ENCODE measurements at places on chromosomes 13 and 19.
A peak's percentile ranks its signal among the peaks of the same experiment; 100 is the strongest.

DNA sequence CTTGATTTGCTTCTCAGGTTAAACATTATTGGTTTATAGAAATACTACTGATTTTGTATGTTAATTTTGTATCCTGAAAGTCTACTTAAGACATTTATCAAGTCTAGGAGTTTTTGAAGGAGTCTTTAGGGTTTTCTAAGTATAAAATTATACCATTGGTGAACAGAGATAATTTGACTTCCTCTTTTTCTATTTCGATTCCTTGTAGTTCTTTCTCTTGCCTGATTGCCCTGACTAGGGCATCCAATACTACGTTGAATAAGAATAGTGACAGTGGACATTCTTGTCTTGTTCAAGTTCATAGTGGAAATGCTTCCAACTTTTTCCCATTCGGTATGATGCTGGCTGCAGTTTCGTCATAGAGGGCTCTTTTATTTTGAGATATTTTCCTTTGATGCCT is 807.5 kb upstream of the SLC10A2 start:
- DNase-seq = no peak

DNA sequence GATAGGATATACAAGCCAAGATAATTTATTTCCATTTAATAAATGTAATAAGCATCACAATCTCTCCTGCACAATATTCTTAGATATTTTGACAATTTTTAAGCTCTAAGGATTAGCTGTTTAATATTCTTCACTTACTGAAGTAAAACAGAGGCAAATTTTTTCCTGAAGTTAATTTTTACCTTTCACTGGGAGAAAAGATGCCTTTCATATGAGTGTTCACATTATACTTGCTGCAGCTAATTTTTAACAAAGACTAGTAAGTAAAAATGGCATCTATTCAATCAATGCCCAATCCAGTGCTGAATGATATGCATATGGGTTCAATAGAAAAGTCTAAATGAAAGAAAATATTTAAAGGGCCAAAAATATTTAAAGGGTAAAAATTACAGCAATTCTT is 377.2 kb upstream of the GPC6 start:
- DNase-seq = no peak

GRCh38 chr13:42706286-42706685 is 75.1 kb upstream of the FAM216B start:
- no peak for DNase-seq

- DNase-seq = no peak
These were observed 783.4 kb upstream of the ARGLU1 start for GRCh38 chr13:107351305-107351704.

DNA sequence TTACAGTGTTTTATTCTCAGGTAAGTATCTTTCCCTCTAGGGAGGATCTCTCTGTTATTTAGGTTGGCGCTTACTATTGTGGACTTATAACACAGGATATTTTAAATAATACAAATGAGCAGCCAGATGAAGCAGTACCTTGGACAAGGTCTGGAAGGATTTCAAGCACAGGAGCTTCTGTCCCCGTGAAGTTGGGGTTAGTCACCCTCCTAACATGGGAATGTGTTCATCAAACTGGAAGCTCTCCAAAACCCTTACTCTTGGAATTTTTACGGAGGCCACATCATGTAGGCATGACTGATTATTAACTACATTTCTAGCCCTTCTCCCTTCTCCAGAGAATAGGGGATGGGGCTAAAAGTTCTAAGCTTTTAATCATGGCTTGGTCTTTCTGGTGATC is 38.3 kb upstream of the SPRY2 start:
- no peak for DNase-seq

GRCh38 chr19:29944390-29945012 is 2.5 kb downstream of the URI1 start:
- no peak for DNase-seq

DNA sequence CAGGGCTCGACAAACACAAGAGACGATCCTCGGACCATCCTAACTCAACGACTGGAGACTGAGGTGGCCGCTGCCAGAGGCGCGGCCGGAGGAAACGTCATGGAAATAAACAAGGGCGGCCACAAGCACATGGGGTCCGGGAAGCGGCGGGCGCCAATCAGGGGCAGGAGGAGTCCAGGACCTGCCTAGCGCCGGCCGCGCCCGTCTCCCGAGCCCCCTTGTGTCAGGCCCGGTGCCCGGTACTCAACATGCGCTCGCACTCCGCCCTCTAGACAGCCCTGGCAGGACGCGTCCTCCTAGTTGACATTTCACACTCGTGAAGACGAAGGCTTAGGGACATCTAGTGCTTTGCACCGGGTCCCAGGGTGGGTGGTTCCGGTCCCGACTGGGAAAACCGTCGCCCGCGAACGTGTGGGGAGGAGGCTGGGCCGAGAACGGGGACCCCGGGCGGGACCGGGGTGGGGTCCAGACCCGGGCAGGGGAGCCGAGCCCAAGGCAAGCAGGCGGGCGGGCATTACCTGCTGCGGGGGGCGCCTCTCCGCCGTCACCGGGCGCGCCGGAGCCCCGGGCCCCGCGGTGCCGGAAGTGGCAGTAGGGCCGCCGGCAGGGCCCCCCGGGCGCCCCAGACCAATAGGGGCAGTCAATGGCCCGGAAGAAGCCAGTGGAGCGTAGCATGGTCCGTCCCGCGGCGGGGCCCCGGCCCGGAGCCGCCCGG is 442 bp downstream of the REXO1 start:
- no peak for DNase-seq

DNA sequence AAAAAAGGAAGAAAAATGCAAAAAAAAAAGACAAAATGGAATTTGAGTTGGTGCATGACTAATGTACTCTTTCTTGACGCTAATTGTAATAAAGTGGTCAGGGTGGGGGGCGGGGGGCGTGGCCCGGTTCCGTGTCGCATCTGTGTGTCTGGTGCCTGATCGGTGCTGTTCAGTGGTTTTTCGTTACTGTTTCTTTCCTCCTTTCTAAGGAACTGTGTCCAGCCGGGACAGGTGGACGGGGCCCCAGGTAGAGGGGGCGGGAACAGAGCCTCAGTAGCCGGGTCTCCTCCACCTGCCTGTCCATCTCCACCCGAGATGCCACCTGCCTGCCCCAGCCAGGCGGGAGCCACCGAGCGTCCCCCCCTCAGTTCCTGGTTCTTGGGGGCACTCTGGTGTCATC is 26.3 kb downstream of the ONECUT3 start:
- DNase-seq = no peak

DNA sequence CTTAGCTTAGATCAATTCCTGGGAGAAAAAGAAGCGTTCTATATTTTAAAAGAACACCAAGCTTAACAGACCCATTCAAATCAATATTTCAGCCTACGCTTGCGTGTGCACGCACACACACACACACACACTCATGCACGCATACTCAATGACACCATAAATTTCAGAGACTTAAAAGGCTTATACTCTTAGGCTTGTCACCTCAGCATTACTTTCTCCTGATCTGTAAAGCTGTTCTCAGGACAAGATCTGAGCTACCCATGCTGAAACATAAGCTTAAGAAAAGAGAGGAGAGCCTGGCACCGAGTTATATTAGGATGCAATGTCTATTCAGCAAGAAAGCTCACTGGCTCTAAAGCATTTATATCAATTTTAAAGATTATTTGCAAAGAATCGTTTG is 368.5 kb downstream of the FGF14 start:
- DNase-seq = no peak

DNA sequence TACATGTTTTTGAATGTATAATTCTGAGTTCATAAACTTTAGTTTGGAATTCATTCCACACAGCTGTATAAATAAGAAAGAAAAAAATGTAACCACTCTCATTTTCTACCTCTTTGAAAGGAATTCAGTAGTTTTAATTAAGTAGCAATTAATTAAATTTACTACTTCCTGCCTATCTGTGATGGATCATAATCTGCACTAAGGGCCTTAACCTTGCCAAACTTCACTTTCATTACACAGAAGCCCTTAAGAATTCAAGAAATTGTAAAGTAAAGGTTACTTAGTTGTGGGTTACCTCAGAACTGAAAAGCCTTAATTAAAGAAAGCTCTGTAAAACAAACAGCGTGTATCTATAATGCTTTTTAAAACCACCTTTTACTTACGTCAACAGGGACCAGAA is 111.9 kb upstream of the FBXL3 start:
- DNase-seq = no peak

GRCh38 chr19:9673912-9674662 is 813 bp downstream of the ZNF562 start:
- DNase-seq = peak; percentile 3

DNA sequence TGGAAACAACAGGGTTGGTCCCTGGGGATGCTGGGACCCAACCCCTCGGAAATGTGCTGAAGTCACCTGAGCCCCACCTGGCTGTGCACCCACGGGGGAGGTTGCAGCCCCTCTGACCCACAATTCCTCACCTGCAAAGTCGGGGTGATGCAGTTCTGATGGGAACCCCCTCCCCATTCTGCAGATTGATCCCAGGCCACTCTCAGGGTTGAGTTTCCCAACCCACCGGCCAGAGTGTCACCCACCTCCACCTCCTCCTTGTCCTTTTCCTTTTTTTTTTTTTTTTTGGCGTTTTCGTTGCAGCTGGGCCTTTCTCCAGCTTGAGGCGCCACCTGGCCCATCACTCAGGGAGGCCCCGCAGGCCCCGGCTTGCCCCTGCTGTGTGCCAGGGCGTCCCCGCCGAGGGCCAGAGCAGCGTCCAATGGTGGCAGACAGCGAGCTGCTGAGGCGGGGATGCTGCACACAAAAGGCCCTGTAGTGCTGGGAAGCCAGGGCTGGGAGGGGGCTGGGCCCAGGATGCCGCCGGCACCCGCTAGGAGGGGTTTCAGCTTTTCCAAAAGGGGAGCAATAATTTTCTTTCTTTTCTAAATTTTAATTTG is 4.6 kb downstream of the PIK3R2 start:
- no peak for DNase-seq

GRCh38 chr19:28876609-28877123 is 336.3 kb downstream of the UQCRFS1 start:
- DNase-seq = no peak

DNA sequence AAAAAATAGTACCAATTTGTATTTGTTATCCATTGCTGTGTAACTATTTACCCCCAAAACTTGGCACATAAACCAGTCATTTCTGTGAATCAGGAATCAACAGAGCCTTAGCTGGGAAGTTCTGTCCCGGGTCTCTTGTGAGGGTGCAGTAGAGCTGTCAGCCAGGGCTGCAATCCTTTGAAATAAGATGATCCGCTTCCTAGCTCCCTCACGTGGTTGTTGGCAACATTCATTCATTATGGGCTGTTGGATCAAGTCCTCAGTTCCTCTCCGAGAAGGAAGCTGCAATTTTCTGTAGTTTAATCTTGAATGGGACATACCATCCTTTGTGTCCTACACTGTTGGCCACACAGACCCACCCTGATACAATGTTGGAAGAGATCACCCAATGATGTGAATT is 277.2 kb downstream of the SUCLA2 start:
- DNase-seq = no peak

- no peak for DNase-seq
These were observed 203.2 kb downstream of the FGF14 start for GRCh38 chr13:102198418-102199311.

DNA sequence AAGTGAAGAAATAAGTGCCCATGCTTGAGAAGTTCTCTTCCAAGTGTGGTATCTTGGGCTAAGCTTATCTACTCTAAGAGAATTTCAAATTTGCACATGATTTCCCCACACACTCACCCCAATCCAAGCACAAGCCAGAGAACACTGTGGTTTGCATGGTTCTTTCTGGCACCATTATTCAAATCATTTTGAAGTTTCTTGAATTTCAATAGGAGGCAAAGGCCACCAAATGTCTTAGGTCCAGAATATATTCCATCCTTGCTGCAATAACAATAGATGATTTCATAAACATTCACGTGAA is 359.7 kb downstream of the IRS2 start:
- DNase-seq = no peak

- no peak for DNase-seq
These were observed 1.7 kb upstream of the PDE4A start for GRCh38 chr19:10418485-10419199.

DNA sequence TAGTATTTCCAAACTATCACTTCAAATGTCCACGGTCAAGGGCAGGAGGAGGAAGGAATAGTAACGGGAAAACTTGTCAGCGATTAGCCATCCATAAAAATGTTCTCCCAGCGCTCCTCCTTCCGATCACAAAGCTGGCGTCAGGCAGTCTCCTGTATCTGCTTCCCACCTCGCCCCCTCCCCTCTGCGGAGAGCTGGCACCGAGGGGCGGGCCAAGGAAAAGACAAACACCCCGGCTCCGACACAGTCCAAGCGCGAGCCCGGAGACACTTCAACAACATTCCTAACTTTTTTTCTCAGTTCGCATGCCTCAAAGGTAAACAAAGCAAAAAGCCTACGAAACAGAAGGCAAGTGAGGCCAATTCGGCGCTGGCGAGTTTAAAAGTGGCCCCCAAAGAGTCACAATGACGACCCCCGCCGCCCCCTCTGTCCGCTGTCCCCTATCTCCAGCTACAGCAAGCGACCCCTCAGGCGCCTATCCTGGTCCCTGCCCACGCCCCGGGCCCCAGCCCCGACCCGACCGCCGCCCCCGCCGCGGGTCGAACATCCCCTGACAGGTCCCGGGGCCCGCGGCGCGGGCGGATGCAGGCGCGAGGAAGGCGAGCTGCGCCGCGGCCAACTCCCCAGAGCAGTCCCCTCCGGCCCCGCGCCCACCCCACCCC is 736 bp downstream of the SMAD9 start:
- no peak for DNase-seq

- DNase-seq = no peak
These were observed 2.9 kb downstream of the SLC7A9 start for GRCh38 chr19:32866564-32867265.

DNA sequence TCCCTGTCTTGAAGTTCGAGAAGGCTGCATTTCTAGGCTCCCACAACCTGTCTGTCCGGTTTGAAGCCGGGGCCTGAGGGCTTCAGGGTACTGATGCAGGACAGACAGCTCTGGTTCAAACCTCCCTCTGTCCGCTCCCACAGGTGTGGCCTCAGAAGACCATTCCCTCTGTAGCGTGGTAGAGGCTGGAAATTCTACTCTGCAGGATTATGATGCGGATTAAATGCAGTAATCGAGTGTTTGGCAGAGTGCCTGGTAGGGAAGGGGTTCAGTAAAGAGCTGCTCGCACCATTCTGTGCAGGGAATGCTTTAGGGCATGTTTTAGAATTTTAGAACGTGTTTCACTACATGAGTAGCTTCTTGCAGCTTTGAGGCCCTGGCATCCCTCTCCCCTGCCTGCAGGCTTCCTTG is 30.5 kb downstream of the PPP1R37 start:
- no peak for DNase-seq

- DNase-seq = no peak
These were observed 74.9 kb upstream of the KL start for GRCh38 chr13:32941368-32941767.

DNA sequence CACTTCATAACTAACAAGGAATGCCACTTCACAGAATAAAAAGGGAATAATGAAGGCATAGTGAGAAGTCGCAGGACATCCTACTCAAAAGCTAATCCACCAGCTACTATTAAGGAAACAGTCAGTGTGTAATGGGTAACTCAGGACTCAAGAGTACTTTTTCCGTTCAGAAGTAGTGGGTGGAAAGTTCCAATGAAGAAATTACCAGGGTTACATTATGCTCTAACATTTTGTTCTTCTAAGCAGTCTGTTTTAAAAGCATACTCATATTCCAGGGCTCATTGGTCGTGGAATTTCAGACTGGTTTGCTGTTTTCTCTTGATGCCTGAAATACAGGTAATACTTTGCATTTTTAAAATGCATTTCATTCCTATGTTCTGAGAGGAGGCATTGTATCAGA is 222.4 kb upstream of the IRS2 start:
- DNase-seq = no peak

GRCh38 chr13:48491423-48492095 is 41.3 kb downstream of the RCBTB2 start:
- DNase-seq = no peak

GRCh38 chr13:60370343-60370742 is 26.7 kb upstream of the TDRD3 start:
- DNase-seq = no peak
